GM03348 (cell line): ENCODE measurements at places on chromosomes 6 and 20.

DNA sequence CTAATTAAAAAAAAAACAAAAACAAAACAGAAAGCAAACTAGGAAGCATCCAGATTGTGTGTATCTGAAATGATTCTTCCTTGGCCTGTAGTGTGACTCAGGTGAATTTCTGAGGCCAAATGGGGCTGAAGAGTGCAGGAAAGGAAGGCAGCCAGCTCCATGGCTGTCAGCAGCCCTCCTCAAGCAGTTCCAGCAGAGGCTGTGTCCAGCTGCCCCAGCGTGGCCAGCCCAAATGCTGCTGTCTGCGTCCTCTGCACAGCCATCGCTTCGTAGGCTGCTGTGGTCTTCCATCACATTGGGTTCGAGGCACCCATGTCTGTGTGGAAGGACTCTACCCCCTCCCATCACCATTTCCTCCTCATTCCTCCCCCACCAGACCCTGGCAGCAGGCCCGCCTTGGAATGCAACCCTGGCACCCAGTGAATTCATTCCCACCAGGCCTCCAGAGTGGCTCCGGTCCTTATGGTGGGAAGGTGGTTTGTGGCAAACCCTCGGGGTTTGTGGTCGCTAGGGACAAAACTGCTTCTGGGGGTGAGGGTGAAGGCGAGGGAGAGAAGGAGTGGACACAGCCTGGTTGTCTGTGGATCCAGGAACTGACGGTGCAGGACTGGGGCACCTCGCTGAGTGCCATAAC is 81.5 kb downstream of the MYLK4 start:
- DNase-seq: no peak

DNA sequence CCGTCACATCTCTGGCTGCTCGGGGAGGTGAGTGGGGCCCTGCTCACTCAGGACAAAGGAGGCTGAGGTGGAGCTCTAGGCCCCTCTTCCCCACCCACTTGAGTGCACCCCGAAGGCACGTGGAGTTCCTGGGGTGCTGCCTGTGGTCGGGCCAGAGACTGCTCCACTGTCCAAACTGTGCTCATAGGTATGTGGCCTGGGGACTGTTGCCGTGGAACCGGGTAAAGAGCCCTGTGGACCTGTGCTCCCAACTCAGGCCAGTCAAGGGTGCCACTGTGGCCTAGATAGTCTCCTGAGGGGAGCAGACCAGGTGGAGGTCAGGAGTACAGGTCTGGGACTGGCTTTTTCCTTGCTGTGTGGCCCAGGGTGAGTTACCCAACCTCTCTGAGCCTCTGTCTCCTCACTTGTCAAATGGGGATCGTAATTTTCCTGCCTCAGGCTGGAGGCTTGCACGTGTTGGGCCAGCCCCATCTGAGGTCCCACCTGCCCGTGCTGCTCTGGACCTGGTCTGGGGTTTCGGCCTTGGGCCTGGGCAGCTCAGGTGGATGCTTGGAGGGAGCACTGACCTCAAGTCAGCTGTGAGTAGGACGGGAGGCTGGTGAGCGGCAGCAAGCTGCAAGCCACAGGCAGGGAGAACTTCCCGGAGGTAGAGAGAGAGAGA is 12.4 kb upstream of the NPBWR2 start:
- DNase-seq: no peak

DNA sequence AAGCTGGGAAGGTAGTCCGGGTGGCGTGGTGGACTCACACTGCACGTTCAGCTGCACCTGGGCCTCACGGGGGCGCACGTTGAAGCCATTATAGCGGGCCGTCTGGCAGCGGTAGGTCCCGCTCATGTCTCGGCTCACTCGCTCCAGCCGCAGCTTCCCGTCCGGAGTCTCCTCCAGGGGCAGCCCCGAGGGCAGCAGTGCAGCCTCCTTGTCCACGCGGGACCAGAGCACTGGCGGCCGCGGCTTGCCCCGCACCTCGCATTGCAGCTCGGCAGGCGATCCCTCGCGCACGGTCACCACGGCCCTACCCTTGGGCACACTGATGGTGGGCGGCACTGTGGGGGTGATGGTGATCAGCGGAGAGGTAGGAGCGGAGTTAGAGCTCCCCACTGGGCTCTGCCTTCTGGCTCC is 47.6 kb downstream of the MDGA1 start:
- DNase-seq: no peak

DNA sequence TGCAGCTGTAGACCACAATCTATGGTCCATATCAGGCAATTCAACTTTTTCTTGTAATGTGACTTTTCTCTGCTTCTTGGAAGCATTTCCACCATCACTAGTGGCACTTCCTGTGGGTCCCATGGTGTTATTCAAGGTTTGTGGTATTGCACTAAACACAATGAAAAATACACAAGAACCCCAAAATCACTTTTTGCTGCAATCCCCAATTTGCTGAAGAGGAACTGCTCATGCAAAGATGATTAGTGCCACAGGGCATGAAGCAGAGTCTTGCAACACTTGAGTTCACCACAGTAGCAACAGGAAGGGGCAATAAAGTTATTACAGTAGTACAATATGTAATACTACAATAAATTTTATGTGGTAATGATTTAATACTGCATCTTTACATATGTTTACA is 16.8 kb upstream of the TAAR1 start:
- DNase-seq: no peak

GRCh38 chr20:47810116-47810677 is 24.9 kb upstream of the SULF2 start:
- no peak for DNase-seq

DNA sequence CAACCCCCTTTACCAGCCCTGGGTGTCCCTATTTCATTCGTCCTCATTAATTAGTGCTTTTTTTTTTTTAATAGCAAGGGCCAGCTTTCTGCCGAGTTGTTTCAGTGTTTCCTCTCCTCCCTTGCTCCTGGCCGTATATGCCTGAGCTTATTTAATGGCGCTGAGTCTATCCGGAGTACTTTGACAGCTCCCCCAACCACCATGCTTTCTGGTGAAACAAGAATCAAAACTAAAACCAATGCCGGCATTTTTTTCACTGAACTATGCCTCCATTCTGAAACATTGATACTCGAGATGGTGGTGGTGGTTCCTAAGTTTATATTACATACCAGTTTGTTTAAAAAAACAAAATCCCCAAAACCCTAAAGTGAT is 1.2 kb downstream of the DCBLD1 start:
- DNase-seq: peak; percentile 43
